Liver (tissue), 10 donors: ENCODE measurements at places on chromosomes 11 and 22.

GRCh38 chr11:73577496-73577917 lies 20.4 kb downstream of the FAM168A start:
- DNase-seq, result no peak

GRCh38 chr11:100080821-100081220 lies 606.3 kb upstream of the ARHGAP42 start:
- no peak for DNase-seq

- DNase-seq, result no peak
Observed at GRCh38 chr11:131534611-131535010, 164.2 kb downstream of the NTM start.

DNA sequence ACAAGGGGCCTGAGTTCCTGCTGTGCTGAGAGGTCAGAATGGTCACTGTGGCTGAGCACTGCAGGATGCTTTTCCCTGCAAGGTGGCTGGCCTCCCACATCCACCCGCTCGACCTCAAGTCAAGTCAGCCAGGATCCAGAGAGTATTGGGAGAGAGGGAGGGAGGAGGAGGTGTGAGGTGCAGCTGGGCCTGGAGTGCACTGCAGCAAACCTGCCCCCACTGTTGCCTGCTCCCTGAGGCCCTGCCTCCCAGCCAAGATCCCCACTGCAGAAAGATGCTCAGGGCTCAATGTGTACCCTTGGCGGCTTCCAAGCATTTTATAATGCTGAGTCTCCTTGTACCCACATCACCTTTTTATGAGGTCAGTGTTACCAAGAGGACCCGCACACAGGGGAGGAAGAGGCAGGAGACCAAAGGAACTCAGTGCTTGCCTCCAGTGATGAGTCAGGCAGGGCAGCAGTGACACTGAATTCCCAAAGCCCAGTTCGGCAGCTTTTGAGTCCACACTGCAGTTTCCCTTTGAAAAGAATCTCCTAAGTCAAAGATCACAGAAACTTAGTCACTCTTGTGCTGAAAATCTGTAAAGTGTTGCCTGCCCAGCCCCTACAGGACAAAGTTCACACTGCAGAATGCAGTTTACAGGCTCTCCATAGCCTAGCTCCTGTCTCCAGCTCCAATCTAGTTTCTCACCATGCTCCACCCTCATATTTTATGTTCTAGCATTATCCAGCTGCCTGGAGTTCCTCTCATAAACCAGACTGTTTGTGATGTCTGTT lies 3.1 kb downstream of the ENDOD1 start:
- no peak for DNase-seq

DNA sequence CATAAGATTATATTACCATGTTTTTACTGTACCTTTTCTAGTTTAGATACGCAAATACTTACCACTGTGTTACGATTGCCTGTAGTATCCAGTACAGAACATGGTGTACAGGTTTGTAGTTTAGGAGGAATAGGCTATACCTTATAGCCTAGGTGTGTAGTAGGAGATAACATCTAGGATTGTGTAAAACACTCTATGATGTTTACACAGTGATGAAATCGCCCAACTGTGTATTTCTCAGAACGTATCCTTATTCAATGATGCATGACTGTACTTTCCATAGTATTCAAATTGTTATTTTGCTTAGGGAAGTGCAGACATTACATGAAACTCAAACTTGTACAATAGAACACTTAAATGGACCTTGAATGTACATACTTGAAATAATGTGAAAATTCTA lies 188.1 kb upstream of the PDGFD start:
- no peak for DNase-seq

- no peak for DNase-seq
Observed at GRCh38 chr11:126754591-126755426, 245.8 kb downstream of the KIRREL3 start.

DNA sequence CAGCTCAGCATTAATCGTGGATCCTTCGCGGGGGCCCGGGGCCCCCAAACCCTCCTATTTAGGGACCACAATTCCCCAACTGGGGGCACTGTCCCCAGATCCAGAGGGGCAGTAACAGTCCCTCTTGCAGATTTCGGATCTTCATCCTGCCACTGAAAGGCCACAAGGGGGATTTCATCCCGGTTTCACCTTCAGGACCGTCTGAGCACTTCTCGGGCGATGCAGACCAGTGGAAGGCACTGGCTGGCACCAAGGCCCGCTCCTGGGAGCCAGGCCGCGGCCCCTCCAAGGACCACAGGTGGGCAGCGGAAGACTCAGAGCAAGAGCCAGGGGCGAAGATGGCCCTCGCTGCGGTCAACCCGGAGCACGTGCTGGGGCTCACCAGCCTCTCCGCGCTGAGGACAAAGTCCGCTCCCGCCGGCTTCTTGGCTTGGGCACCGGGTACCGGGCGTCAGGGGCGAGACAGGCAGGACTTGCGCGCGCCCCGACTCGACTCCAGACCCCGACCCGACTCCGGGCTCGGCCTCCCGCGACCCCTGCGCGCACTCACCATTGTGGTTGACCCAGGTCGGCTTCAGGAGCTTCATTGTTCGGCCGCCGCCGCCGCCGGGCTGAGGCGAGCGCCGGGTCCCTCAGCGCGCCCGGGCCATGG lies 517 bp downstream of the HIRA start:
- peak; percentile 64 for DNase-seq

DNA sequence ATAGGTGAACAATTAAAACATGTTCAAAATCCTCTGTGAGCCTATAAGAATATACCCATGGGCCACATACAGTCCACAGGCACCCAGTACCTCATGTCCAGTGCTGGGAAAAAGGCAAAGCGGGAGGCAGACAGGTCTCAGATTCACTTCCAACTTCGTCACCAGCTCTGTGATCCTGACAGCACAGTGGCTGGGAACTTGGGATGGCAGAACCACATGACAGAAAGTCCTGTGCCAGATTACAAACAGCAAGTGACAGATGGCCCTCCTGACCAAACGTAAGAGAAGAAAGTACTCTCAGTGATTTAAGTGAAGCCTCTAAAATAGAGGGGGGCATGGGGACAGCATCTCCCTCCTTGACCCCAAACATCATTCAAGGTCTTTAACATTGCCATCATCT lies 5.8 kb downstream of the SLC1A2 start:
- no peak for DNase-seq

DNA sequence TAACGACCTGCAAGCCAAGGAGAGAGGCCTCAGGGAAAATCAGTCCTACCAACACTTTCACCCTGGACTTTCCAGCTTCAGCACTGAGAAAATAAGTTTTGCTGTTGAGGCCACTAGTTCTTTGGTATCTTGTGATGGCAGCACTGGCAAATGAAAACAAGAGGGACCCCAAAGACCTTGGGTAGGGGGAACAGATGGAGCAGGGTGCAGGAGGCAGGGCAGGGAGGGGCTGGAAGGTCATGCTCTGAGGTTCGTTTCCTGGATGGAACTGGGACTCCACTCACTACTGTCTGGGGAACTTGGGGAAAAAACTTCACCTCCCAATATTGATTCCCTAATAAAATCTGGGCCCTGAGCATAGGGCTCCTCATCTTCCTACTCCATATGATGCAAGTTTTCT lies 34.2 kb upstream of the PRAME start:
- no peak for DNase-seq

DNA sequence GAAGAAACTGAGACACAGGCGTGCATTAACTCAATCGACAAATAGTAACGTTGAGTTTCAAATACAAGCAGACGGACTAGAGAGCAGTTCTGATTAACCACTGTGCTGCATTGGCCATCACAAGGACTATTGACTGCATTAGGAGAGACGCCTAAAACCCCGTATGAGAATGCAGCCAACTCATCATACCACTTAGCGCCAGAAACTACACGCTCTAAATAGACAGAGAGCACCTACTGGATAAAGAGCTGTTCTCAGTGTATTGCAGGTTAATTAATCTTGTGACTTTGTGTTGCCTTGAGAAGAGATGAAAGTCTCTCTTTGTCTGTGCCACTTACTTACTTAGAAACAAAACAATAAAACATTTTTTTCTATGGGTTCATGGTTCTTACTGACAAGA lies 484.0 kb downstream of the OPCML start:
- DNase-seq, result no peak

DNA sequence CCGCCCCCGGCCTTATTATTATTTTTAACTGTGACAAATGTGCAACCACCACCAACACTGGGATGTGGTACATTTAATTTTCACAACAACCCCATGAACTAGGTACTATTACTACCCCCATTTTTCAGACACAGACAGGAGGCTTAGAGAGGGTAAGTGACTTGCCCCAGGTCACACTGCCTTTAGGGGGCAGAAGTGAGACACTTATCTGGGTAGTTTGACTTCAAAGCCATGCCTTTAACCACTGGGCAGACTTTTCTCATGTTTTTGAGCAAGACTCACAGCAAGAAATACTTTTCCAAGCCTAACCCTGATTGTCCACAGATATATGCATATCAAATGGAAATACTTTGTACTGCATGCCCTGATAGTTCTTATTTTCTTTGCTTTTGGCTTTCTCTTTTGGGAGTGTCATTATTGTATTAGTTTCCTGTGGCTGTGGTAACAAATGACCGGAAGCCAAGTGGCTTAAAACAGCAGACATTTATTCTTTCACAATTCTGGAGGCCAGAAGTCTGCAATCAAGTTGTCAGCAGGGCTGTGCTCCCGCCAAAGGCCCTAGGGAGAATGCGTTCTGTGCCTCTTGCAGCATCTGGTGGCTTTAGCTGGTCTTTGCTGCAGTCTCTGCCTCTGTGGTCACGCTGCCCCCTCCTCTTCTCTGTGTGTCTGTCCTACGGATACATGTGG lies 110.8 kb downstream of the GRIK4 start:
- DNase-seq, result no peak

- no peak for DNase-seq
Observed at GRCh38 chr11:124898711-124899110, 1.0 kb upstream of the ROBO4 start.

DNA sequence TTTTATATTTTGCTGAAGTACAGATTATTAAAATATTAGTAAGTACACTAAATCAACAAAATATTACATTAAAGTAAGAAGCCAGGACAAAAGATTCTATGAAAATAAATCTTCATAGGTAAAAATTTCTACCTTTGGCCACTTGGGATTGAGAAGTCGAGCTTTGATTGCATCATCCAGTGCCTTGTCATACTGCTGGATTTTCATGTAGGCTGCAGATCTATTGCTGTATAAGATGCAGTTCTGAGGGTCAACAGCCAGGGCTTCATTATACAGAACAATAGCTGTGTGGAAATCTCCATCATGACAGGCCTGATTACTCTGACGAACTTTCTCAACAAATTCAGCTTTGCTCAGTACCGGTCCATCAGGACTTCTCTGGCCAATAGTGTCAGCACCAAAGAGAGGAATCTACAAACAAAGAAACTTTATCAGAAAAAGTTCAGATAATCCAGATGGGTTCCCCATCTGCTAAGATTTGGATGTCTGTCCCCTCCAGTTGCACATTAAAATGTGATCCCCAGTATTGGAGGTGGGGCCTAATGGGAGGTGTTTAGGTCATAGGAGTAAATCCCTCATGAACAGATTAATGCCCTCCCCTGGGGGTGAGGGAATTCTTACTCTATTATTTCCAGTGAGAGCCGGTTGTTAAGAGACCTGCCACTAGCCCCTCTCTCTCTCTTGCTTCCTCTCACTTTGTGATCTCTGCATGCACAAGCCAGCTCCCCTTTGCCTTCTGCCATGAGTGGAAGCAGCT lies 50.0 kb downstream of the TTC28 start:
- no peak for DNase-seq

DNA sequence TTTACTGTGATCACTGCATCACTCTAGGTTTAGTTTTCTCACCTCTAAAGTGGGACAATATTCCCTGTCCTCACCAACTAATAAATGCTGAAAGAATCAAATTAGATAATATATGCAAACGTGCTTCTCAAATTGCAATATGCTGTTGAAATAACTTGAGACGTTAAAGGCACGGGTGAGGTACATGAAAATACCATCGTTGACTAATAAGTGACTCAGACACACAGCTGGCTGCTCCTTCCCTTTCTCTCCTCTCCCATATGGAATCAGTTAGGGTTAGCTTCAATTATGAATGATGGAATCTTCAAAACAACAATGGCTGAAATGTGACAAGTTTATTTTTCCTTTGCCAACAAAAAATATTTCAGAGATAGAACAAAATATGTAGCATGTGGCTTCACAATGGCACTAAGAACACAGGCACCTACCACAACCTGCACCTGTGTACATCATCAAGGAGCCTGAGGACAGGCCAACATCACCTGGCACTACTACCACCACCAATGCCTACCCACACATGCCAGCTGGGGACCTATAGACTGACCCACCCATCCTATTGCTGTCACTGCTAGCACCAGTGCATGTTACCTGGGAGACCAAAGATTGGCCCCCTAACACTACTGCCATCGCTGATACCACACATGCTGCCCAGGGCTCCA lies 13.7 kb downstream of the GDPD4 start:
- no peak for DNase-seq

DNA sequence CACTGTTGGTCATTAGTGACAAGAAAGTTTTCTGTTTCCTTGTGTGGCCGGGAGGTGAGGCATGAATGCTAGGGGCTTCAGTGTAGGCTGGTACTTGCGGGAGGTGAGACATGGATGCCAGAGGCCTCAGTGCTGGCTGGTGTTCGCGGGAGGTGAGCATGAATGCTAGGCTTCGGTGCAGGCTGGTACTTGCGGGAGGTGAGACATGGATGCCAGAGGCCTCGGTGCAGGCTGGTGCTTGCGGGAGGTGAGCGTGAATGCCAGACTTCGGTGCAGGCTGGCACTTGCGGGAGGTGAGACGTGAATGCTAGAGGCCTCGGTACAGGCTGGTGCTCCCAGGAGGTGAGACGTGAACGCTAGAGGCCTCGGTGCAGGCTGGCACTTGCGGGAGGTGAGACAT lies 48.4 kb downstream of the ANO1 start:
- DNase-seq, result no peak

DNA sequence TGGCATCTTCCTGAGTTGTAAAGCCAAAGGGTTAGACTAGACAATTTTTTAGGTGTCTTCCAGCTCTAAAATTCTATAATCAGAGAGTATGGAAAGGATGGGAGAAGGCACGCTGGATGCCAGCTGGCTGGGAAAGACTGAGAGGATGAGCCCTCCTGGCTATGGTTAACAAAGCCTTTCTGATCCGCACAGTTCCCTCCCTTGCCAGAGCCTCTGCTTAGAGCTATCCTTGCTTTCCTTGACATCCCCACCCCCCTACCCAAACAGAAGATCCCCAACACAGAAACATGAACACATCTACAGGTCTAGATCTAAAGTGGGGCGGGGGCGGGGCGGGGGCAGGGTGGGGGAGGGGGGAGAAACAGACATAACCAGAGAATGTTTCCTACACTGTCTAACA lies 6.5 kb downstream of the TCF20 start:
- no peak for DNase-seq

- DNase-seq, result no peak
Observed at GRCh38 chr11:8233691-8234424, 29.8 kb downstream of the LMO1 start.

GRCh38 chr11:61841636-61842527 lies 13.8 kb downstream of the FADS2 start:
- DNase-seq, result no peak

DNA sequence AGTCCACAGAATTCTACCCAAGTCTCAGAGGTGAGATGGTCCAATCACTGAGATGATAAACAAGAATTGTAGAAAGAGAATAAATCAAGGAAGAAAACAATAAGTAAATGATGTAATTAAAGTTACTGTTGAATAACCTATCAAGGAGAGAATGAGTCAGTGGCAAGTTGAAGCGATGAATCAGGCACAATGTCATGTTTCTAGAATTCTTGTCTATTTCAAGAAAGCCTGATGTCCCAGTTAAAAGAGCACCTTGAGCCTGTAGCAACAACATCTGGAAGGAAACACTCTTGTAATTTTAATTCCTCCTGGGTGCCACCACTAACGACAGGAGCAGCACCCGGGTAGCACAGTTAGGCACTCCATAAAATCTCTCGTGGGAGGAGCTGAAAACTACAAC lies 67.9 kb upstream of the SLC35C1 start:
- DNase-seq, result no peak

- no peak for DNase-seq
Observed at GRCh38 chr11:9479899-9480298, 19.1 kb downstream of the ZNF143 start.
